Fibroblast of skin of back (primary cell): ENCODE measurements at places on chromosomes 16 and 17.

GRCh38 chr17:17633310-17633709 lies 41.8 kb upstream of the PEMT start:
- no peak for DNase-seq

GRCh38 chr17:8117367-8117979 lies 841 bp downstream of the ALOXE3 start:
- no peak for DNase-seq

GRCh38 chr16:29825145-29826044 lies 5.1 kb downstream of the MVP start:
- DNase-seq = peak; percentile 87

DNA sequence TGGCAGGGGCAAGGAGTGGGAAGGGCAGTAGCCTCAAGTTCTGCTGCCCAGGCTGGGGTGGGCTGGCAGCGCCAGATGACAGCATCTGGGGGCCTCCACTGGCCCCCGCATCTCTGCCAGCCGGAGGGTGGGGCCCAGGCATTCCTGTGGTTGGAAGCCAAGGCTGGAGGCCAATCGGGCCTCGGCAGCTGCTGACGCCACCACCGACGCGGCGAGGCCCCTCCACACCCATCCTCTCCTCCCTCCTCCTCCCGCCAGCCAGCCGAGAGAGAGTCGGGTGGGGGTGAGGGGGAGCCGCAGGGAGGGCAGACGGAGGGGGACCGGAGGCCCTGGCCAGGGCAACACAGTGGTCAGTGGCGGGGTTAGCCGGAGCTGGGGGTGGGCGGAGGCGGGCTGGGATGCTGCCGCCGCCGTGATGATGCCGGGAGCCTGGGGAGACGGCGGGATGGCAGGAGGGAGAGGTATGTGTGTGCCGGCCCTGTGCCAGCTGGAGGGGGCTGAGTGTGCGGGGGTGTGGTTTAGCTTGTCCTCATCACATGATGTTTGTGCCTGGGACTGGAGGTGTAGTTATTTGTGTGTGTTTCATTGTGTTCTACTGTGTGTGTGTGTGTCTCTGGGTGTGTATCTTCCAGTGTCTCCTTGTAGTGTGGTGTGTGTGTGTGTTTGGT lies 36.6 kb downstream of the ARHGAP23 start:
- DNase-seq = peak; percentile 96

- DNase-seq = no peak
Measured at GRCh38 chr17:1201132-1201702, 21.4 kb upstream of the ABR start.

- no peak for DNase-seq
Measured at GRCh38 chr16:66605979-66606751, 1.7 kb downstream of the CMTM3 start.

GRCh38 chr17:79485991-79486390 lies 124.9 kb downstream of the RBFOX3 start:
- DNase-seq = no peak

- DNase-seq = no peak
Measured at GRCh38 chr17:67558740-67559380, 158.9 kb upstream of the NOL11 start.

DNA sequence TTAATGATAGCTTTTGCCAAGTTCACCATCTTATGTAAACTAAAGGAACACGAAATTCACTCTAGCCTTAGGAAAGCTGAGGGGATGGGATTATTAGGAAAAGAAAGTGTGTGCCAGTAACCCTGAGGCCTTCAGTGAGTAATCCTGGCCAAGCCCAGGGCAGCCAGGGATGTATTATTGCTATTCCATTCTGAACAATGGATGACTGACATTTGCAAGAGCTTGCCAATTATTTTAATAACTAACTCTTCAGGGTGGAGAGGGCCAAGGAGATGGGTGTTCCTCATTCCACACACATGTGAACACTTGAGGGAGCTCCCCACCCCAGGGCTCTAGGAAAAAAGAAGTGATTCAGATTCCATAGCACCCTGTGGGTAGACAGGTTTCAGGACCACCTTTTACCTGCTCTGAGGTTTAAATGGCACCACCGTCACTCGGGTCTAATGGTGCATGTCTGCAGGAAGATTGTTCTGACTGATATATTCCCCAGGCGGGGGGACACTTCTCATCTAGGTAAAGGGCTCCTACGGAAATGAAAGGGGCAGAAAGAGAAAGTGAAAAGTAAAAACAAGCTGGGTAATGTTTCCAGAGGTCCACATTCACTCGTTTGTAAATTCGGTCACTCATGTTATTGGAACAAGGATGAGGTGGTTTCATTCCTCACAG lies 41.5 kb downstream of the TK2 start:
- no peak for DNase-seq

GRCh38 chr16:17777408-17777863 lies 306.7 kb upstream of the XYLT1 start:
- peak; percentile 75 for DNase-seq

DNA sequence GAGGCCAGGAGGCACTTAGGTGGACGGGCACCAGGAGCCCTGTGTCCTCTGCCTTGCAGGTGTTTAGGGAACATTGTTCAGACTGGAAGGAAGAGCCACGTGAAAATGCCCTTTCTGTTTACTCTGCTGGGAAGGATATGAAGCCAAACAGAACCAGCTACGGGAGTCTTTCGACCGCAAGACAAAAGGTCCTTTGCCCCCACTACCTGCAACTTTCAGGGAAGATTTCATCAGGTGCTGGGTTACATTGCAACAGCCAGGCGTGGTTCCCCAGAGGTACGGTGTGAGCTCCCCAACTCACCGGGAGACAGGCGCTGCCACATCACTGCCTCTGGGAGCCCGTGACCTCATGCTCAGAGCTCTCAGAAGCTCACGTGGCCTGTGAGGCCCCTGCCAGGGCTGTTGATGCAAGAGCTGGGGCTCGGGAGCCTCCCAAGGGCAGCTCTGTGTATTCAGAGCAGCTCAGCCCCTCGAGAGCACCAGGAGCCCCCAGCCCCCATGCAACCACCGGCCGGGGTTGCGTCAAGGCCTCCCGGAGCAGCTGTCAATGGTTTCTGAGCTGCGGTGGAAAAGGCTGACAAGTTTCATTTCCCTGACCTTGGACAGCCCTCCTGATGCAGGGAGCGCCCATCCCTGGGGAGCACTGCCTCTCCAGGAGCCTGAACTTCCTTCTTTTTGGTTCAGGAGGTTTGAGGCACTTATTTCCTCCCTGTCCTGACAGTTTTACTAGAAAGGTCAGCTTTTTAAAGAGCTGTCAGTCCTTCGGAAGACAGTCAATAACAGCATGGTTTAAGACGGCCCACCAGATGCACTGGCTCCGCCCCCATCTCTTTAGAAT lies 42.1 kb downstream of the TBC1D16 start:
- DNase-seq = peak; percentile 87

GRCh38 chr17:82188001-82188961 lies 24.4 kb downstream of the CCDC57 start:
- no peak for DNase-seq

GRCh38 chr17:80254396-80255251 lies 6.0 kb upstream of the RNF213 start:
- DNase-seq = peak; percentile 96

GRCh38 chr17:77147357-77147801 lies 6.6 kb downstream of the SEC14L1 start:
- DNase-seq = no peak

DNA sequence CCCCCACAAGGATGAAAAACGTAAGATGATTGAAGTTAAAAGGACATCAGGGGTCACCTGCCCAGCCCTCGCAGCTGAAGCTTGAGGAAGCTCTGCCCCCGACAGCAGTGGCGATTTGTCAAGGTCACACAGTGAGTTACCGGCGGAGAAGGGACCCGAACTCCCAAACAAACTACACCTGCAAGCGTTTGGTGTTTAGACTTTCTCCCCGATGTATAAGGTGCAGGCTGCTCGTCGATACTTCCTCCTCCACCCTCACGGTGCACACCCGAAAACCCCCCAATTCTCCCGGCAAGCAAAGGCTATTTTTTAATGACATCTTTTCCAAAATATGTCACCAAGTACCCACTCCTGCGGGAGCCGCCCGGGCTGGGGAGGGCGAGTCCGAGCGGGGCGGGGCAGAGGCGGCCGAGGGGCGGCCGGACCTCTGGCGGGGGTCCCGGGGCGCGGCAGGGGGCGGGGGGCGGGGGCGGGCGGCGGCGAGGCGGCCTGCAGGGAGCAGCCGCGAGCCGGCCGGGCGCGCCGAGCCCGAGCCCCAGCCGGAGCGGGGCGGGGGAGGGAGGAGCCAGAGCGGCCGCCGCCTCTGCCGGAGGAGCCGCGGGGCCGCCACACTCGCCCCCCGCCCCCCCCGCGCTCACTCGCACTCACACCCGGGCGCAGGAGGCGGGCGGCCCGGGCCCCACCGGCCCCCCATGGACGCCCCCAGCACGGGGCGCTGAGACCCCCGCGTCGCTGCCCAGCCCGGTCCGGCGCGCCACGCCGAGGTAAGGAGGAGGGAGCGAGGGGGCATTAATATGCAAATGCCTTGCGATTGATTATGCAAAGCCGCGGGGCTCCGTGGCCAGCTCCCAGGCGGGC lies at the start of gene THRA:
THRA (plus strand) TSS at position 637 of the 858 bp plus-strand sequence. CDS start 11,524 bp downstream, outside the sequence.
- peak; percentile 58 for DNase-seq

DNA sequence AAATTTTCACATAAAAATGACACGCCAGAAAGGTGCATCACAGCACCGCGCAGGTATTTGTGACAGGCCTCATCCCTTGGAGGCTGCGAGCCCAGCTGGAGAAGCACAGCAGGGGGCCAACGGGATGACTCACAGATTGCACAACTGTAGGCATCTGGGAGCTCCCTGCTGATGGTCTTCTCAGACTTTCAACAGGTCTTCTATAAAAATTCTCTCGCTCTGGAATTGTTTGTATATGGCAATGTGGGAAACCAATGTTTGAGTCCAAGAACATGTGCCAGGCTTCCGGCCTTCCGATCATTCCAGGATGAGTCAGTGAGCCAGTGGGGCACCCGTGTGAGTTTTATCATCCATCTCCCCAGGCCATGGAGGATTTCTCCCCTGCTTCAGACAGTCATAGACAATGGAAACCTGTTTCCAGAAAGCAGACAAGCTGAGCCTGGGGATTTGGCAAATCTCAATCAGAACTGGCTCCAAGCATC lies 24.1 kb upstream of the ADORA2B start:
- DNase-seq = peak; percentile 99

DNA sequence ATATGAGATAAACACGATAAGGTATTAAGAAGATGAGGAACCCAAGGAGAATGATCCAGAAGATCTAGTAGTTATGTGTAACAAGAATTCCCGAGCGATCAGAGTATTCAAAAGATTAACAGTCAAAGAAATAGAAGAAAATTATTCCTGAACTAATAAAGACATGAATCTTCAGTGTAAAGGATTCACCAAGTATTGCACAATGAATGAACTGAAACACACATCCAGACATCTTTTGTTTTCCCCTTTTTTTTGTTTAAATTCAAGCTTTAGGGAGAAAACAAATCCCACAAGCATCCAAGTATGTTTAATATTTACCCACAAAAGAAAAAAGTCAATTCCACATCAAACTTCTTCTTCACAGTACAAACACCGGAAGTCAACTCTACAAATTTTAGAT lies 23.7 kb upstream of the MYOCD start:
- DNase-seq = no peak
